Right ventricle myocardium inferior (tissue), 1 donor: ENCODE measurements at places on chromosomes 2 and 18.
A peak's percentile ranks its signal among the peaks of the same experiment; 100 is the strongest.

- no peak for DNase-seq
Observed at GRCh38 chr18:8601277-8602032, 7.8 kb upstream of the RAB12 start.

DNA sequence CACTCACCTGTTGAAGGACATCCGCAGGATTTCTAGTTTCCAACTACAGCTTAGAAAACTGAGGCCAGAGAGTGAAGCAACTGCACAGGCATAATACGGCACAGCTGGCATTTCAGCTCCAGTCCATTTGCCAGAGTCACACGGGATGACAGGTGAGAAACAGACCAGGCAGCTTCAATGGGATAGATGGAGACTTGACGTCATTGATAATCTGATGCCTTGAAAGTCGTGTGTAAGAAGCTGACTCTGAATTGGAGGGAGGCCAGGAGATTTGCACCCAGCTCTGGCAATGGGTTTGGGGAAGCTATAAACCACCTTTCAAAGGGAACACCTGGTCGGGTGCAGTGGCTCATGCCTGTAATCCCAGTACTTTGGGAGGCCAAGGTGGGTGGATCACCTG lies 12.4 kb upstream of the DNMT3A start:
- peak; percentile 17 for DNase-seq

- no peak for DNase-seq
Observed at GRCh38 chr2:3642521-3643215, 15.3 kb upstream of the ALLC start.

DNA sequence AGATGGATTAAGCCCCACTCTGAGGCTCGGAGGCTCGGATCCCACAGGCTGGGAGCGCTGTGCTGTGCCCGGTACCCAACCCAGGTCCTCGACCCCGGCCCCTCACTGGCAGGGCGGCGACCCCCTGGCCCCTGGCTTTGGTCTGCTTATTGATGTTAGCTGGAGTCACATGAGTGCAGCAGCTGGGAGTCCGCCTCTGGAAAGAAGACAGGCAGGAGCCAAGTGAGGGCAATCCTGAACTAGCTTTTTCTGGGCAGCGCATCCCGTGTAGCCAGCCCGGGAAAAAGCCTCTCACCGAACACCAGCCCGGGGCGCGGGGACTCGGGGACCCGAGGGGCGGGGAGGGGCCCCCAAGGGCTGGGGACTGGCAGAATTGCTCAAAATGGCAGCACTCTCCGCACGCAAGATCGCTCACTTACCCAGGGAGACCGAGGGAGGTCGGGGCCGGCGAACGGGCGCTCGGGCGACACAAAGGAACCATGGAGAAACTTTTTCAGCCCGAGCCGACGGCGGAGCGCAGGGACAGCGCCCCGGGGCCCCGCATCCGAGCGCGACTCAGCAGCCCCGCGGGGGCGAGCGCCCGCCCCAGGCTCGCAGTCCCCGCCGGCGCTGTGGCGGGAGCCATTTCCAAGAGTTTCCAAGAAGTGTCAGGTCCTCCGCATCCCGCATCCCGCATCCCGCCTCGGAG lies 567 bp downstream of the TMEM200C start:
- DNase-seq = peak; percentile 63

DNA sequence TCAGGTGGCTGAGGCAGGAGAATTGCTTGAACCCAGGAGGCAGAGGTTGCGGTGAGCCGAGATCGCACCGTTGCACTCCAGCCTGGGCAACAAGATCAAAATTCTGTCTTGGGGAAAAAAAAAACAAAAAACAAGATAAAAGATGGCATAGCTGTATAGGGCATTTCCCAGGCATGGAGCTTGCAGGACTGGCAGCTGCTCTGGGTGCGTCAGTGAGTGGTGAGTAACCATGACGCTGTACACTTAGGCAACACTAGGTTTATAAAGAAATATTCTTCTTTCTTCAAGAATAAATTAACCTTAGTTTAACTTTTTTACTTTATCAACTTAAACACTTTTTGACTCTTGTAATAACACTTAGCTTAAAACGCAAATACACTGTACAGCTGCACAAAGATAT lies 15.4 kb downstream of the TGOLN2 start:
- no peak for DNase-seq

DNA sequence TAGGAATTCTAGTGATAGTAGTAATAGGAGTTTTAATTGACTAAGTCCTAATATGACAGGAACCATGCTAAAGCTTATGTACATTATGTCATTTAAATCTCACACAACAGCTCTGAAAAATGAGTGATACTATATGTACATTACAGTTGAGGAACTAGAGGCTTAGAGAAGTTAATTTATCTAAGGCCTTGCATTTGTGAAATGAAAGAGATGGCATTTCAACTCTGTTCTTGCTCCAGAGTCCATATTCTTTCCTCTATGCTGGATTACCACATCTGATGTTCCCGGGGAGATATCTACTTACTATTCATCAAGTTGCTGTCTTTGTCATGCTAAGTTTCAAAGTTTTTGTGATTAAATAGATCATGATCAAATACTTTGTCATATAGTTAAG lies 5.7 kb downstream of the AGPS start:
- no peak for DNase-seq

DNA sequence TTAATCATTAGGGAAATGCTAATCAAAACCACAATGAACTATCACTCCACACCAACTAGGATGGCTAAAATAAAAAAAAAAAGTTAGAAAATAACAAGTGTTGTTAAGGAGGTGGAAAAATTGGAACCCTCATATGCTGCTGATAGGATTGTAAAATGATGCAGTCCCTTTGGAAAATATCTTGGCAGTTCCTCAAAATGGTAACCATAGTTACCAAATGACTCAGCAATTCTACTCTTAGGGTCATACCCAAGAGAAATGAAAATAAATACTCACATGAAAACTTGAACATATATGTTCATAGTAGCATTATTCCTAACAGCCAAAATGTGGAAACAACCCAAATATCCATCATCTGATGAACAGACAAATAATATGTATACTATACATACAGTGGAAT lies 15.7 kb upstream of the ACVR2A start:
- DNase-seq = no peak

GRCh38 chr18:50080316-50080715 lies 114.6 kb downstream of the MYO5B start:
- DNase-seq = no peak

DNA sequence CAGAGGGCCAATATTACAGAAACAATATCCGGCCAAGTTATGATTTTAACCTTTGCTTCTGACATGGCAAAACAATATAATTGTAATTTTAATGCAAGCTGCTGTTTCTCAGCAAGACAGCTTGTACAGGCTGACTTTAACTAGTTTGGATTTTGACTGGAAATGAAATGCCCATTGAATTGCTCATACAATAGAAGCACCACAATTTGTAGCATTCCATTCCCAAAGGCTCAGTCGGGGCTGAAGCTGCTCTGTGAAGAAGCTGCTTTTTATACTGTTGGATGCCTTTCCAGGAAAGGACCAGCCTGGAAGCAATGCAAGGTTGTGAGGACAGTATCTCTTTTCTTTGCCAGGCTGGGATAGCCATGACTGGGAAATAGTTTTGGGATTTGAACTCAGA lies 677.0 kb upstream of the FANCL start:
- DNase-seq = no peak

- DNase-seq = no peak
Observed at GRCh38 chr2:180542511-180542910, 437.9 kb upstream of the UBE2E3 start.

GRCh38 chr2:106011380-106011779 lies 182.7 kb downstream of the UXS1 start:
- DNase-seq = no peak

GRCh38 chr18:3236470-3236869 lies 11.1 kb upstream of the MYL12A start:
- DNase-seq = no peak

- no peak for DNase-seq
Observed at GRCh38 chr18:8435376-8435775, 173.9 kb upstream of the RAB12 start.

DNA sequence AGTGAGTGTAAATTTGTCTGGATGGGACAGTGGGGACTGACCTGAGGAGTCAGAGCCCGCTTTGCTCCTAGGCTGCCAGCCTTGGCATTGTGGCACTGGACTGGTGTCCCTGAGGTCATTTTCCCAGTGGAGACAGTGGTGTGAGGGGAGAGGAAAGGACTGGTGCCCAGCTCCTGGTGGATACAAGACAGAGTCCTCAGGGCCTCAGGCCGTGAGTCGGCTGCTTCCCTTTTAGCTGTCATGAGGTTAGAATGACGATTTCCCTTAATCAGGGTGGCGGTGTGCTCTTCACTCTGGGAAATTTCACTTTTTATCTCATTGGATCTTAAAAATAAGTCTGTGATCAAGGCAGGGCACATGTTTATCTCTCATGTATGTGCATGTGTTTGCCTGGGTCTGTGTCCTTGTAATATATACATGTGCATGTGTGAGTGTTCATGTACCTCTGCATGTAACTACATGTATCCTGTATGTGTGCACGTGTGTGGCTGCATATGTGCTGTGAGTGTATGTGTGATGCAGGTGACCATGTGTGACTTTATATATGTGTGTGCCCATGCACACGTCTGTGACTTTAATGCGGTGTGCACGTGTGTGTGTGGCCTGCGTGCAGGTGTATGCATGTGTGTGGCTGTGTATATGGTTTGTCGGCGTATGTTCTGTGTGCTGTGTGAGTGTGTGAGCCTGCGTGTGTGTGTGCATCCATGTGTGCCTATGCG lies 55.7 kb downstream of the GLI2 start:
- DNase-seq = peak; percentile 59

GRCh38 chr2:120257522-120257921 lies 4.9 kb downstream of the RALB start:
- DNase-seq = no peak

DNA sequence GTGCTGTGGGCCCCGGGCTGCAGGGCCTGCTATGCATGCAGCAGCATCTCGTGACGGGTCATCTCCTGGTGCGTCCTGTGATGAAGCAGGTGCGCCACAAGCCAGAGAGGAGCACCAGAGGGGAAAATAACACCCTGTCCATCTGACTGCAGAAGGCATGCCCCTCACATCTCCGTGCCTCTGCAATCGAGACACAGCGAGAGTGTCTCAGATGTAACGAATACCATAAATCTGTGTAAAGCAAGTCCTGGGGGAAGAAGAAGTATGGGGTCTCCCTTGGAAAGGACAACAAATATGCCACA lies 137.5 kb downstream of the PTGR3 start:
- DNase-seq = no peak
